ENCODE measurements at places on chromosomes 16 and 17.

GRCh38 chr17:48610282-48611211 lies at the start of gene HOXB7:
Gene HOXB7, minus strand, starts transcription at chr17:48611017. Its CDS starts 99 bp downstream, at chr17:48610918.
- DNase-seq: peak; percentile 75

GRCh38 chr16:83755391-83755790 lies 52.4 kb upstream of the HSBP1 start:
- no peak for DNase-seq

DNA sequence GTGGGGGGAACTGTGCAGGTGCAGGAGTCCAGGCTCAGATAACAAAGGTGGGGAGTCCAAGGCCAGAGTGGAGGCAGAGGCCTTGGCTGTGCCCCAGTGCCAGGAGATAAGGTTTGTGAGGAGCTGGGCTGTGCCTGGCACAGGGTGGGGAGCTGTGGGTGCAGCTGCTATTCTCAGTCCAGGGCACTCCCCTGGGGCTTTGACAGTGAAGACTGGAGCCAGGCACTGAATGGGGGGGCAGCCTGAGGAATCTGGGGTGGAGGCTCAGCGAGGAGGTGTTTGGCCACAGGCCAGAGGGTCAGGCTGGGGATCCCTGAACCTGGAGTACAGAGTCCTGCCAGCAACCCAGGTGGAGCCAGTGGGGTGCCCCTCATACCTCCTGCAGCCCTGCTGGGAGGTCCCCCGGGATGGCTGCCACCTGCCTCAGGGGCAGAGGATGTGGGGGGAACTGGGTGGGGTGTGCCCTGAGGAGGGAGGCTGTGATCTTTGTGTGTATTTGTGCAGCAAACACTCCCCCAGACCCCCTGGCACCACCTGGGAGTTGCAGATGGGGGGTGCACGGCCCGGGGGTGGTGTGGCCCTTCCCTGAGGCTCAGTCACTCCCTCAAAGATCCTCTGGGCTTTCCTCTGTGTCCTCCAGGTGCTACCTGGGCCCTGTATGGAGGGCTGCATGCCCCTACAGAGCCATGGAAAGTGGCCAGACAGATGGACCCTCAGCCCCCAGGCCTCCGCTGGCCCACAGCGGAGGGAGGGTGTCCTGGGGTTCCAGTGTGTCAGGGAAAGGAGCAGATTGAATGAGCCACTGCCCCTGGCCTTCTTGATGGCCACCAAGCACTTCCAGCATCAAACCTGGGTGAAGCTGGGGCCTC lies 44.5 kb upstream of the SMPD3 start:
- no peak for DNase-seq

DNA sequence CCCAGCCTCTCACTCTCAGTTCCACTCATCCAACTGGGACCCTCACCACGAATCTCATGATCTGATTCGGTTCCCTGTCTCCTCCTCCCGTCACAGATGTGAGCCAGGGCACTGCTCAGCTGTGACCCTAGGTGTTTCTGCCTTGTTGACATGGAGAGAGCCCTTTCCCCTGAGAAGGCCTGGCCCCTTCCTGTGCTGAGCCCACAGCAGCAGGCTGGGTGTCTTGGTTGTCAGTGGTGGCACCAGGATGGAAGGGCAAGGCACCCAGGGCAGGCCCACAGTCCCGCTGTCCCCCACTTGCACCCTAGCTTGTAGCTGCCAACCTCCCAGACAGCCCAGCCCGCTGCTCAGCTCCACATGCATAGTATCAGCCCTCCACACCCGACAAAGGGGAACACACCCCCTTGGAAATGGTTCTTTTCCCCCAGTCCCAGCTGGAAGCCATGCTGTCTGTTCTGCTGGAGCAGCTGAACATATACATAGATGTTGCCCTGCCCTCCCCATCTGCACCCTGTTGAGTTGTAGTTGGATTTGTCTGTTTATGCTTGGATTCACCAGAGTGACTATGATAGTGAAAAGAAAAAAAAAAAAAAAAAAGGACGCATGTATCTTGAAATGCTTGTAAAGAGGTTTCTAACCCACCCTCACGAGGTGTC lies 26.6 kb downstream of the STH start:
- no peak for DNase-seq

GRCh38 chr17:49082231-49082630 lies 50.3 kb upstream of the B4GALNT2 start:
- no peak for DNase-seq

GRCh38 chr17:35607239-35607847 lies 20.2 kb downstream of the AP2B1 start:
- no peak for DNase-seq

DNA sequence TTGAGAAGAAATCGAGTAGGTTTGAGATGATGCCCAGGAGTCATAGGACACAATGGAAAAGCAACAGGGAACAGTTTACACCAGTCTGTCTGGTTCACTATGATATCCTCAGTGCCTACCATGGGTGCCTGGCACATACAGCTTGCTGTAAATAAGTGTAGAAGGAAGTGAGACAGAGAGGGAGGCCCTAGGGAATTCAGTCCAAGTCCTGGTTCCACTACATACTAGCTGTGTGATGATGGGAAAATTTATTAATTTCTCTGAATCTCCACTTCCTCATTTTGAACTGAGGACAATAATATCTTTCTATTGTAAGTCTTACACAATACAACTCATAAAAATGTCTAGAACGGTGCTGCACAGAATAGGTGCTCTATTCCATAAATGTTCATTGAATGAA lies 53.3 kb upstream of the LYRM9 start:
- no peak for DNase-seq

DNA sequence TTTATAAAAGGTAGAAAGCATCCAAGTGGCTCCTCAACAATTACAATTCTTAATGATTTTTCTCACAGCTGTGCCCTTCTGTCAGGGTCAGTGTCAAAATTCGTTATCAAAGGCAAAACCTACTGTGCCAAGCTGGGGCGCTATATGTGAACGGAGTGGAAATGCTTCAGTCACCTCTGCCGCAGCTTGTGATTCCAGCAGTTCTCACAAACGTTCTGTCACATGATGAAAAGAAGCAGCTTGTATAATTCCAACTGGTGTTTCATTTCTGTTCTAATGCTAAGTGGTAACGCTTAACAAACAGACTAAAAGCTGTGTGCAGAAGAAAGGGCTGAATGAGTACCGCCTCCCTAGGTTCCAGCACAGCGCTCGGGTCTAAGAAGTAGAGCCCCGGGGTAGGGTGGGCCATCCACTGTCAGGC lies 14.2 kb downstream of the PLD6 start:
- no peak for DNase-seq

DNA sequence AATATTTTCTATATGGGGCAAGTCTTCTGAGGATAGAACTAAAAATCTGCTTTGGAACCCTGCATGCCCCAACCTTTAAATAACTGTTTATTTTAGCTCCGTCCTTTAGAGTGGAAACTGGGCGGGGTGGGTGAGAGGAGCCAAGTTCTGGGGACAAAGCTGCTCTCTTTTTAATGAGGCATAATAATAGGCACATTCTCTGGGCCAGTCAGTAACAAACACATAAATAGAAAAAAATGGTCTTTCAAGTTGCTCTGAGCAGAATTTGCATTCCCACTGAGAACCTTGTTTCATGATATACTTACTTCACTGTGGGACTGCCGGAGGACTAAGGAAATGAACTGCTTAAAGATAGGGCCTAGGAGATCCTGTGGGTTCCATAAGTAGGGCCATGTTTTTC lies 51.5 kb downstream of the KNOP1 start:
- no peak for DNase-seq

DNA sequence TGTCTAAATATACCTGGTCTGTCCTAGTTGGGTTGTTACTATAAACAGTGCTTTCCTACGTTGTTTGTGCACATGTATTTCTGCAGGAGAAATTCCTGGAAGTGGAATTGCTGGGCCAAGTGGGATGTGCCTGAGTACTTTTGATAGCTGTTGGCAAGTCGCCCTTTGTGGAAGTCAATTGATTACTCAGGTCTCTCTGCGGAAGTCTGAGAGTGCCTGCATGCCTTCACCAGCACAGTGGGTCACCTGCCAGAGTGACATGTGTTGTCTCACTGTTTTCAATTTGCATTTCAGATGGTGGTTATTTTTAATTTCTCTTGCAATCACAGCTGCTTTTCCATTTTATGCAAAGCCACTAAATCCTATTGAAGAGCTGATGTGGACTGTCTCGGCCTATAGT lies 2.3 kb upstream of the MVD start:
- no peak for DNase-seq

- peak; percentile 58 for DNase-seq
Measured at GRCh38 chr17:6666077-6666521, 14.5 kb downstream of the C17orf100 start.

DNA sequence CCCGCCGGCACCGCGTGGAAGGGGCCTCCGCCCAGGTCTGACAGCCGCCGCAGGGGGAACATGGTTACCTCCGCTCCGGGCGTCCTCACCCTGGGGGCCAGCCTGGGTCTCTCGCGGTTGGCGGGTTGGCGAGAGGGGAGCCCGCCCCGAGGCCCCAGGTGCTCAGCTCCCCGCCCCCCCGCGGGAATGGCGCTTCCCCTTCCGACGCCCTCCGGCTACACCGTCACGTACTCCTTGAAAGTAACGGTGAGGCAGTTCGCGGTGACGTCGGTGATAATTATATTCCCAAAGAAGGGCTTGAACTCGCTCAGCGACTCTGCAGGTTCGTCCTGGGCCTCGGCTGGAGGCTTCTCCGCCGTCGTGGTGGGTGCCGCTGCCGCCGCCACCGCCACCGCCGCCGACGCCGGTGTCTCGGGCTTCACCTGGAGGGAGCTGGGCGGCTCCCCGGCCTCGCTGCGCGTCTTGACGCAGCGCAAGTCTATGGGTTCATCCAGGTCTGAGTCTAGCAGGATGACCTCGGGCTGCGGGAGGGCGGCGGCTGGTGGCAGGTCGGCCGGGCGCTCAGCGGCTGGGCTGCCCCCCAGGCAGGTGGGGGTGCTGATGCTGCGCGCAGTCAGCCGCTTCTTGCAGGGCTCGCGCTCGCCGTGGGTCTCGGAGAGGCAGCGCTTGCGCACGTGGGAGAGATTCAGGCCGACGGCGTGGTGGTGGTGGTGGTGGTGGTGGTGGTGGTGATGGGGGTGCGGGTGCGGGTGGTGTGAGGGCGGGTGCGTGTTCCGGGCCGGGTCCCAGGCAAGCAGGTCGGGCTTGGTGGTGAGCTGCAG lies 5.3 kb downstream of the CBX4 start:
- no peak for DNase-seq

Data from activated CD4-positive, alpha-beta T cell treated with anti-CD3 and anti-CD28 coated beads, Interleukin-2, amount 50 U/mL, for 48 hours (primary cell).